ENCODE measurements at places on chromosomes 2 and 18.

- peak; percentile 61 for DNase-seq
These were observed 32.1 kb downstream of the GLS start for GRCh38 chr2:190912726-190913125.

- no peak for DNase-seq
These were observed 172.2 kb upstream of the ID2 start for GRCh38 chr2:8509621-8510020.

GRCh38 chr2:191885098-191885497 lies 38.2 kb upstream of the CAVIN2 start:
- DNase-seq: no peak

DNA sequence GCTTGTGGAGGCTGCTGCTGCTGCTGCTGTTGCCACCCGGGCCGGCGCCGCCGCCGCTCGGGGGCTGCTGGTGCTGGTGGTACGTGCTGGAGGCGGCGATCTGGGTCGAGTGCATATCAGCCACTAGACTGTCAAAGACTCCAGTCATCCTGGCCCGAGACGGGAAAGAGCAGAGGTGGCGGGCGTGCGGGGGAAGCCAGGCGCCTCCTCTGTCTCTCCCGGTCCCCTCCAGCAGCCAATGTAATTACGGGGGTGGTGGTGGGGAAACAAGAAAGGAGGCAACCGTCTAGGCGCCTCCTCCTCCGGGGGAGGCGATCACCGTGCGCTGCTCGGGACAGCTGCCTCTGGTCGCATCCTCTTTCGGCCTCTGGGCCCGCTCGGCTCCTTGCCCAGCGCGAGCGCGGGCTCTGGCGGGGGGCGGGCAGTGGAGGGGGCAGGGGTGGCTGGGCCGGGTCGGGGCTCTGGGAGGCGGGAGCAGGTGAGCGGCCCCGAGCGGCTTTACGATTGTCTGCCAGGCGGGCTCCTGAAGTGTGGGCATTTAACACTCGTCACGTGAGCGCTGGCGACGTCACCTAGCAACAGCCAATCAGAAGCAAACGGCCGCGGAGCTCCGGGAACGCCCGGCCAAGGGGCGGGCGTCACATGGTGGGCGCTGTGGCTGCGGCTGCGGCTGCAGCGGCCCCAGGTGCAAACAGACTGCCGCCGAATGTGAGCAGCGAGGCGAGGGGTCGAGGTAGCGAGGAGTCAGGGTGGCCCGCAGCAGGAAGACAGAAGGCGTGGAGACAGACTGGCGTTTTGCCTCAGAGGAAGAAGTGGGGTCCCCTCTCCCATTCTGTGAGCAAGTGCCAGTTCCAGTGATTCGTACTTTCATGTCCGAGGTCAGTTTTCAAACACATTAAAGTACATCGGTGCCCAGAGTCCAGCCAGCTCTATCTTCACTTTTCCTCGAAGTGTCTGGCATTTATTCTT lies at the start of gene DLX2:
TSS of gene DLX2 (minus strand) at position 510 of the 969 bp plus-strand sequence. CDS start at position 148, 362 bp downstream.
- DNase-seq: peak; percentile 92

DNA sequence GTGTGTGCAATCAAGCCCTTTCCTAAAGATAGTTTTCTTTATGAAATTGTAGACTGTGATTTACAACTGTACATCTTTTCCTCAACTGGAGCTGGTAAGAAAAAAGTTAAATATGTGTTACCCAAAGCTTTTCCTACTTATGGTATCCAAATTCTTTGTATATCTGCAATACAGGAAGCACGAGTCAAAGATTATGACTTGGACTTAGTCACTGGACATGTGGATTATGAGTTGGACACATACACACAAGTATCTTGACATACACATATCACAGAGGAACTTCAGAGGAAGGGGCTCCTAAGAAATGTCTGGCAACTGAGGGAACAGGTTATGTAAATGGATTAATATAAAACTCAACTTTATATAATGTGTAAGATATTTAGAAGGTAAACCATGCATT lies 35.2 kb downstream of the PRELID3A start:
- peak; percentile 37 for DNase-seq

DNA sequence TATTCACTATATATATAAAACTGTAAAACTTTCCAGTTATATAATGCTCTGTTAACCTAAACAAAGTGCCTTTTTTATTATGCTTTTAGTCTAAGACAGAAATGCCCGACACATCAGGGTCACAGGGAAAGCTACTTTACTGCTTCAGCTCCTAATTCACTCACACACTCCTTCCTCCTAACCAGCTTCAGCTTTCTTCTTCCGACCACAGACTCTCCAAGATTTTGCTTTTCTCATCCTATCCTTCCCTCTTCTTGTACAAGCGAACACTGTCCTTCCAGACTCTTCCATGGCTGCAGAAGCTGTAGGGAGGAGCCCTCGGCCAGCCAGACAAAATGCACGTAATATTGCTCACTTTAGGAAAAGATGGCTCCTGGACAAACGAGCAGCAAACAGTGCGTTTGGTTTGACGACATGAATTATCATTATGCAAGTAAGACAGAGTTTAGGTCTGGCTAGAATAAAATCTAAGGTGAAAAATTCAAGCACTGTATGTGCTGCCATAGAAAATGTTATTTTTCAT lies 47.5 kb upstream of the HNRNPA3 start:
- DNase-seq: peak; percentile 49

- no peak for DNase-seq
These were observed 16.9 kb upstream of the KIF1A start for GRCh38 chr2:240836781-240837467.

GRCh38 chr2:168722592-168722991 lies 79.8 kb upstream of the NOSTRIN start:
- DNase-seq: peak; percentile 26

DNA sequence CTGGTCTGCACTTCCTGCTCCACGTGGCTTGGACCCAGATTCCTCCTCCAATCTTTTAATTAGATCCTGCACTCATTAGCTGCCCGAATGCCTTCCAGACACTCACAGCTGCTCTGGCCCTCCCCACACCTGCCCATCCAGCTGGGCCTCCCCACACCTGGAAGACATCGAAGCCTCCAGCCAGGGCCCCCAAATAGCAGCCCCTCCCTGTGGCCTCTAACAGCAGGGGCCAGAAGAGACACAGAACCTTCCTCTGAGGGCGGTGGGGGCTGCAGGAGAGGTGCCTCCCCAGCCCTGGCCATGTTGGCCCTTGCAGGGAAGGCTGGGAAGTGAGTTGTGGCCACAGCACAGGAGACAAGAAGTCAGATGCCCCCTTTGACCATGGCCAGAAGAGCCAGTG lies 252.8 kb downstream of the DYSF start:
- no peak for DNase-seq

DNA sequence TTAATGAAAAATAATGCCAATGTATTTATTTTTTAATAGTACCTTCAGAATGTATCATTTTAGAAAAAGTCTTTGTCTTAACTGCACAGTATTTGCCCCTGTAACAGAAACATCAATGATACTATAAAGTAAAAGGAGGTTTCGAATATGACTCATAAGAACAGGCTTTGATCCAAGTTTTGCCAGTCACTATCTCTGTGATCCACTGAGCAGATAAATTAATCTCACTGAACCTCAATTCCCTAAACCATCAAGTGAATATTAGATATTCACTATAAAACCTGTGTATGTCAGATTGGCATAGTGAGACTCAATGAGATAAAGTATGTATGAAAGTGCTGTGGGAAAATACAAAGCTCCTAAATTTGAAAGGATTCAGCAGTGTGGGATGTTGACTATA lies 292.1 kb downstream of the EXOC6B start:
- DNase-seq: peak; percentile 46

DNA sequence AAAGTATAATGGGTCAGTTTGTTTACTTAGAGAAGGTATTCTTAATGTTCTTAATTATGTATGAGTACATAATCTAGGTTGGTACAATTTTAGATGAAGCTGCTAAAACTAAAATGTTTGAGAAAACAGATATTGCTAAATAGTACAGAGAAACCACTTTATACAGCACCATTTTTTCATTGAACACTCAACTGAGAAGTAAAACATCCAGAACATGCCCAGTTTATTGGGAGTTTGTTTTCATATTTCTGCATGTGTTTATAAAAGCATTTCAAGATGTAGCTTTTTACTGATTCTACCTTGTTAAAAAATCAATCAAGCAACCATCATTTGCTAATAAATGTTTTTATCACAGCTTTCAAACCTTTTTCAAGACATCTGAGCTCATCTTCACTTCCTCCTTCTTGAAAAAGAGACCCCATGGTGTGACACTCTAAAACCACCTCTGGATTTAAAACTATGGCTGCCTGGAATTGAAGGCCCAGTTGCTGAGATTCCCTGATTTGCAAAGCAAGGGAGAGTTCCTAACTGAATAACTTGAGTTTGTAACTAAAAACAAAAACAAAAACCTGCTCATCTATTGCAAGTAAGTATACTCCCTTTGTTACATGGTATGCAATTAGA lies 585.9 kb downstream of the ZEB2 start:
- no peak for DNase-seq

DNA sequence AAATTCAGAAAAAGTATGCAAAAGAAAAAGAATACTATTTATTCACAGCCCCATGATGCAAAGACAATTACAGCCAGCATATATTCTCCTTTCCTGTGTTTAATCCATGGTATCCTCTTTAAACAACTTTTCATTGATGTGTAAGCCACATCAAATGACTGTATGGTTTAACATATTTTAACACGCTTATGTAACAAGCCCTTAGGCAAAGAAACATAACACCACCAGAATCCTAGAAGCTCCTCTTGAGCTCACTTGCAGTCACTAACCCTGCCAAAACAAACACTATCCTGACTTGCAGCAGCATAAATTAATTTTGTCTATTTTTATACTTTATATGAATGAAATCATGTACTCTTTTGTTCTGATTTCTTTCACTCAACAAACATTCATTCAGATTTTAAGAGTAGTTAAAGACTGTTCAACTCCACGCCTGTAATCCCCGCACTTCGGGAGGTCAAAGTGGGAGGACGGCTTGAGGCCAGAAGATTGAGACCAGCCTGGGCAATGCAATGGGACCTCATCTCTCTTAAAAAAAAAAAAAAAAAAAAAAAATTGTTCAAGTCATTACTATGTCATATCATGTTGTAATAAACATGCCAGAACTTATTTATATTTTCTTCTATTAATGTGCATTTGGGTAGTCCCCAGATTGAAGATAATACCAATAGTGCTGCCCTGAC lies 226.3 kb downstream of the NBAS start:
- DNase-seq: peak; percentile 61

DNA sequence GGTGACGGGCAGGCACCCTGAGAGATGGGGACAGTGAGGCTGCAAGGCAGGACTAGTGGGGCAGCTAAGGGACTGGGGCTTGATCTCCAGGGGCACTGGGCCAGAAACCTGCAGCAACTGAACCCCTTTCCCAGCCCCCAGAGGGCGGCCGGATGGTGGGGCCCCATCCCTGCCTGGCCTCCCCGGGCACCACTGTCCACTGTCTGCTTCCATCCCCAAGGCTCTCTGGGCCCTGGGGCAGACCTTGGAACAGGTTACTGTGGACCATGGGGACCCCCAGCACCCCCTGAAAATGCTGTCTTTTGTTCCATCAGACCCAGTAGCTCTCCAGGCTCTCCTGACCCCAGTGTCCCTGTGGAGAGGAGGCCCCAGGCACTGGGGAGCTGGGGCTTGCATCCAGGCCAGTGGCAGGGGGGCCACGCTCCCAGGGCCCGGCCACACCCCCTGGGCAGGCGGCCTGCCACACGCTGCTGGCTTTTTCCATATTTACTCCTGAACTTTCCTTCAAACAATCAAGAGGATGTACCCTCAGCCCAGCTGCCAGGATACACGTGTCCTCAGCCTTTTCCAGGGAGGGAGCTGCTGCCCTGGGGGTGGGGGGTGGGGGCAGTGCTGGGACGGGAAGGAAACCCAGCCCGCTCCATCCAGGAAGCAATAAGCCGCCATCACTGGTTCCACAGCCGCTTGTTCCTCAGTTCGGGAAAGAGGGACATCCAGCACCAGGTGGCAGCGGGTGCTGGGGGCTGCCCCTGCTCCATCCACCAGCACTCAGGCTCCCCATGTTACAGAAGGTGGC lies 102.3 kb upstream of the ODC1 start:
- DNase-seq: no peak

DNA sequence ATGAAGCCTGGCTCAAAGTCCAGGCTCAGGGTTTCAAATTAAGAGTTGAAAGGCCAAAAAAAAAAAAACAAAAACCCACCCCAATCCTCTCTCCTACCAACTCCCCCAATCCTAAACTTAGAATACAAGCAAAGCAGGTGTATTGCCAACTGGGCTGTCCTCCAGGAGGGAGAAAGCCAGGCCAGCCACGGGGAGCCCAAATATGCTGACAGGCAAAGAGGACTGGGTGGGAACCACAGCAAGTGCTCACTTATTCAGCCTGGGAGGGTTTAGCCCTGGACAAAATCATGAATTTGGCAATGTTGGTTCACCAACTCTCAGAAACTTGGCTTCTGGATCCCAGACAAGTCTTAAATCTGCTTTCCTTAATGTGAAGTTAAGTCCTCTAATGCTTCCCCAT lies 36.5 kb downstream of the GKN2 start:
- no peak for DNase-seq

GRCh38 chr2:25337276-25337675 lies 4.4 kb downstream of the DNMT3A start:
- no peak for DNase-seq

DNA sequence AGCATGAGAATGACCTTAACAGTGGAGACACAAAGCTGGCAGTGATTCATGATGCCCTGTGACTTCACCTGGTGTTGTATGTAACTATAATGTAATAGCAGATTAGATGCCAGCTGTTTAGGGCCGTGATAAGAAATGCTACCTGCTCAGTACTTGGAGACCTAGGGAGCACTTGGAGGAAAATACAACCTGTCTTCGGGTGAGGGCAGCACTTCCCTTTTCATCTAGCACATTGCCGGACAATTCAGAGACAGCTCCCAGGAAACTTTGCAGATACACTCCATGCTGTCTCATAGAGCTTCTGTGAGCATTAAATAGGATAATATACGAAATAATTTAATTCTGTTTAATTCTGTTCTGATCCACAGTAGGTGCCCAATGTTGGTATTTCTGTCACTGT lies 668.5 kb downstream of the TSN start:
- no peak for DNase-seq

- DNase-seq: no peak
These were observed 81.9 kb upstream of the VWC2L start for GRCh38 chr2:214328941-214329340.

- no peak for DNase-seq
These were observed 32.2 kb upstream of the GMCL1 start for GRCh38 chr2:69797235-69797634.

DNA sequence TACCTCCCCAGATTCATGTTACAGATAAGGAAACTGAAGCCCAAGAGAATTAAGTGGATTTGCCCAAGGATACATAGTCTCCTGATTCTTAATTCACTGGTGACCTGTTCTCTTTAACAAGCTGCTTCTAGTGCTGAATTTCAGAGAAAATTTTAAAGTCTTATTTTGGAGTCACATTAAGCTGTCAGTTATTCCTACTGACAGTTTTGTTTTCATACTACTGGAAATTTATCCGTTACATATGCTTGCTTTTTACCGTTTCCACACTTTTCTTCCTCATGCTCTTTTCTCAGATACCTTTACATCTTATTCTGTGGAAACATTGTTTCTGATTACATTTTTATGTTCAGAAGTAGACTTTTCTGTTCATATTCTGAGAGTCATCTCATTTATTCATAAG lies 1.3 kb downstream of the MOB4 start:
- no peak for DNase-seq

- no peak for DNase-seq
These were observed 8.2 kb upstream of the CIB4 start for GRCh38 chr2:26649322-26649721.

All from fibroblast of skin of right biceps (primary cell).